Adipocyte (in vitro differentiated cells): ENCODE measurements at places on chromosomes 11 and 22.

GRCh38 chr11:12288212-12288930 is 89.0 kb upstream of the PARVA start:
- peak; percentile 98 for DNase-seq

DNA sequence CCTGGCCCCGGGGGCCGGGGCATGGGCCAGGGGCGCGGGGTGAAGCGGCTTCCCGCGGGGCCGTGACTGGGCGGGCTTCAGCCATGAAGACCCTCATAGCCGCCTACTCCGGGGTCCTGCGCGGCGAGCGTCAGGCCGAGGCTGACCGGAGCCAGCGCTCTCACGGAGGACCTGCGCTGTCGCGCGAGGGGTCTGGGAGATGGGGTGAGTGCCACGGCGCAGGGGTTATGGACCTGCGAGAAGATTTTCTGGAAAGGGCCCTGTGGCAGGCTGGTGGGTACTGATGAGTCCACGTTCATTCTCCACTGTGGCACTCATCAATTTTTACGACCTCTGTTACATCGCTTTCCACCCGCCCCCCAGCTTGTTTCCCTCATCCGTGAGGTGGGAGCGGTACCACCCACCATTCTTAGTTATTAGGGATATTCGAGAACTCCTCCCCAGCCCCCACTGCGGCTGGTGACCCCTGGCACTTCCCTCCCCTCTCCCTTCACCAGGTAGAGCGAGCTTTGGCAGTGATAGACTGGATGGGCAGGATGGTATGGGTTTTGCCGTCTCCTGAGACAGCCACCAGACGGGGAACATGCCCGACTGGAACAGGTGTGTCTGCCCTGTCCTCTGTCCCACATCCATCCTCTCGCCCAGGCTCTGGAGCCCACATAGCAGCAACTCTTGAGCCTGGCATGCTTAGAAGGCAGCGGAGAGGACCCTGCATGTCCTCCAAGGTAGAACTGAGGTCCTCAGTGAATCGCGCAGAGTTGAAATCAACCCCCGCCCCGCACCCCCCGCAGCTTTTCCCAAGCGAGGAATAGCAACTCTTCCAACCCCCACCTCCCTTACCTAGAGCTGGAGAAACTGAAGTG is 562 bp downstream of the DGAT2 start:
- no peak for DNase-seq

DNA sequence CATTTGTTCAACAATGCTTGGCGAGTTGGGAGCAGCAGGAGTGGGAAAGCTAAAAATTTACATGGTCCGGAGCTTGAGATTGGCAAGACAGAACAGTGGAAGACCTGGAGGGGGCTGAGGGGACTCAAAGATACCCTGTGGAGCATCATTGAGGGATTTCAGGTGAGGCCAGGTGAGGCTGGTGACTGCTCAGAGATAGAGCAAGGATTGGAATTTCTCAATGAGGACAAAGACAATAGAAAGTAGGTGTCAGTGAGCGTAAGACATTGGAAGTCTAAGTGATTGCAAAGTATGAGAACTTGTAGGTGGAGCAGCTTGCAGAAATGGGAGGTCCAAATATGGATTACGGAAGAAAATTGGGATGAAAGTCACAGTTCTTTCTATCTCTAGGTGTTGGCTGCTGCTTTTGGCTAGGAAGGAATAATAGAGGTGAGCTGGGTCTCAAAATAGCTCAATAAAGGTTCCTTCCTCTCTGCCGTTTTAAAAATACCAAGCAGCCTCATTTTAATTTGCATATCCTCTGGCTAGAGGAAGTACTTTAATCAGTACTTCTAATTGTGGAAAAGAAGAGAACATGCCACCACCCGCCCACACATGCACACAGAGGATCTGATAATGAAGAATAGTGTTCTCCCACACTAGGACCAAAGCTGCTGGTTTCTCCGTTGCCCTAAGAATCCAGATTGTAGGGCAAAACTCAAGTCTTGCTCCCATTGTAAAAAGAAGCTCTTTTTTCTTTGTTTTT is 41.8 kb upstream of the SORL1-AS1 start:
- DNase-seq: no peak

DNA sequence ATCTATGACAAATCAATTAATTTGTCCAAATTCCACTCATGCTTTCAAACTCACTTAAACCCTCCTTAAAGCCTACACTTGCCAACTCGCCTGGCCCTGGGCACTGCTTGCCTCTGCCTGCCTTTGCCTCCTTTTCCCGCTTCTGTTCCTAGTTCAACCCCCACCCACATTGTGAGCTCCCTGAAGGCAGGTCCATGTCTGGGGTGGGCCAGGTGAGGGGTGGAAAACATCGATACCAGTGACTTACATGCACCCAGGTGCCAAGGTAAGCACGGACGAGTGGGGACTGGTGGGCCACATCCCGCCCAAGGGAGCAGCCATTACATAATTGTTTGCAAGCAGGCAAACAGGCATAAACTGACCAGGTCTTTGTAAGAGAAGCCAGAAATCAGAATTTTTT is 146.2 kb downstream of the ST3GAL4 start:
- DNase-seq: no peak

GRCh38 chr11:130180491-130180890 is 20.9 kb downstream of the ST14 start:
- peak; percentile 27 for DNase-seq

- DNase-seq: no peak
These were observed 18.8 kb upstream of the MAML2 start for GRCh38 chr11:96361778-96362177.

- DNase-seq: no peak
These were observed 1001.0 kb upstream of the TENM4 start for GRCh38 chr11:80441821-80442220.

DNA sequence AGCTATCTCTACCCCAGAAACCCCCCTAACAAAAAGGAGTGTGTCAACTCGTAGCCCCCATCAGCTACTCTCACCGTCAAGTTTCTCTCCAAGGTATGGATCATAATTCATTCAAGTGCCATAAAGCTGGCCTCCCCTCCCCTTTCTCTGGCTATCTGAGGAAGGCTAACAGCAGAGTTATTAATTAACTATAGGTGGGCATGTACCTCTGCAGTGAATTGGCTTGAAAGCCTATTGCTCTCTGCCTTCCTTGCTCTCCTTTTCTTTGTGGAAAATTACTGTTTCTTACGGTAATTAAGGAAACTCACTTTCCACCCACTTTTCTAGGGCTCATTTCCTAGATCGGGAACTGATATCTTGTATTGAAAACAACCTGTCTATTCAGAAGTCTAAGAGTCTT is 14.1 kb downstream of the POLA2 start:
- no peak for DNase-seq

DNA sequence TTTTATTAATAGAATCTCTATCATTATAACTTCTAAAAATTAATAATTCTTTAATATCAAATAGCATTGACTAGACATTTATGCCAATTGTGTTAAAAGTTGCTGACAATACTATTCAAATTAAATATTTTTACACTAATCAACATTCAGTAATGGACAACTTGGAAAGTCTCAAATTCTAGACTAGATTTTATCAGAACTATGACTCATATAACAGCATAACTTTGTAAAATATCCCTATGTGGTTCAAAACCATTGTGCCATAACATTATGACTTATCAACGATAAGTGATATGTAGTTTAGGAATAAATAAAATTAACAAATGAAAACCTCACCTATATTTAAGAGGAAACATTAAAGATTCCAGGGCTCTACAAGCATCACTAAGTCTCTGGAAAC is 291.8 kb downstream of the SBF2 start:
- DNase-seq: no peak

GRCh38 chr11:112859787-112860186 is 101.4 kb upstream of the NCAM1 start:
- no peak for DNase-seq

- DNase-seq: no peak
These were observed 27.6 kb downstream of the PLEKHA7 start for GRCh38 chr11:16986434-16987204.

DNA sequence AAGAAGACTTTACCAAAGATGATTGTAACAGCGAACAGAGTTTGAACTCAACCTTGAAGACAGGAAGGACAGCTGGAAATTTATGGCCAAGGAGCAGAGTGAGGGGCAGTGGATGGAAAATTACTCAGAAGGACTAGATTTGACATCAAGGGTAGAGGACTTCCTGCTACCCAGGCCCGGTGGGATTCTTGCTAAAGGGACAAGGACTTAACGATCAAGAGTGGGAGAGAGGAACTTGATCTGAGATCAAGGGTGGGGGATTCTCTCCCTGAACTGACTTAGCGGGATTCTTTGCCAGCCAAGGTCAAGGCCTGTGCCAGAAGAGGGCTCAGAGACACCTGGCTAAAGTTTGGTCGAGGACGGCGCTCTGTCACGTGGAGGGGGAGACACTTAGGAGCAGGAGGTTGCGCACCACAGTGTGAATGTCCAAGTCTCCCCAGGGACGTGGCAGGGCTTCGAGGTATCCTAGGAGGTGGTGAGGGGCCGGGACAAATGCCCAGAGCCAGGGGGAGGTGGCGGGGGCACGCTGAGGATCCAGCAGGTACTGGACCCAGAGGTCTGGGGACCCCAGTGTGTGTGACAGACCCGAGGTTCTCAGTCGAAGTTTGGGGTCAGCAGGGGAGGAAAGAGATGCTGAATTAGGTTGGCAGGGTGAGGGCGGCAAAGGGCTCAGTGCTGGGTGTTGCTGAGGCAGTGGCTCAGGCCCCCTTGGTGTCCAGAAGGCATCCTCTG is 46.1 kb upstream of the SHISAL1 start:
- DNase-seq: no peak
